ENCODE measurements at places on chromosomes 16 and 17.

- no peak for DNase-seq
These were observed 47.1 kb upstream of the ARL4D start for GRCh38 chr17:43351691-43352090.

- no peak for DNase-seq
These were observed 101.2 kb upstream of the DHX40 start for GRCh38 chr17:59464246-59464645.

- no peak for DNase-seq
These were observed 58.4 kb downstream of the TMEM100 start for GRCh38 chr17:55664287-55664686.

- DNase-seq = no peak
These were observed 47.8 kb downstream of the MPRIP start for GRCh38 chr17:17089796-17090641.

DNA sequence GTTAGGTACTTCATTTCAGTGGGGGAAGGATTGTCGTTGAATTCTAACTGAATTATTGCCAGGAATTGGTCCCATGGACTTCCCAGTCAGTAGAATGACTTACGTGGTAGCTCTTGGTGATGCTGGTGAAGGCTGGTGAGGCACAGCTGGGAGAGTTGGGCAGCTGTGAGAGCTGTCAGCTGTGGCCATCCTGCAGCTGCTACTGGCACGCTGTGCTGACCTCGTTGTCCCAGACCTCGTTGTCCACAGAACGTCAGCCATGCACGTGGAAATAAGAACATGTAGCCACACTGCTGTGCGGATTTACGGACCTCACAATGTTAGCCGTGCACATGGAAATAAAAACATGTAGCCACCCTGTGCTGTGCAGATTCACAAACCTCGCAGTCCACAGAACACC lies 102.3 kb downstream of the NPIPB11 start:
- DNase-seq = no peak

- peak; percentile 2 for DNase-seq
These were observed 13.0 kb downstream of the CDH13 start for GRCh38 chr16:82639666-82640336.

- DNase-seq = no peak
These were observed 210.3 kb downstream of the SNX29 start for GRCh38 chr16:12186774-12187335.

- DNase-seq = no peak
These were observed 45.8 kb upstream of the CACNG5 start for GRCh38 chr17:66789093-66789492.

GRCh38 chr16:15963307-15963910 lies 14.0 kb downstream of the ABCC1 start:
- DNase-seq = no peak

DNA sequence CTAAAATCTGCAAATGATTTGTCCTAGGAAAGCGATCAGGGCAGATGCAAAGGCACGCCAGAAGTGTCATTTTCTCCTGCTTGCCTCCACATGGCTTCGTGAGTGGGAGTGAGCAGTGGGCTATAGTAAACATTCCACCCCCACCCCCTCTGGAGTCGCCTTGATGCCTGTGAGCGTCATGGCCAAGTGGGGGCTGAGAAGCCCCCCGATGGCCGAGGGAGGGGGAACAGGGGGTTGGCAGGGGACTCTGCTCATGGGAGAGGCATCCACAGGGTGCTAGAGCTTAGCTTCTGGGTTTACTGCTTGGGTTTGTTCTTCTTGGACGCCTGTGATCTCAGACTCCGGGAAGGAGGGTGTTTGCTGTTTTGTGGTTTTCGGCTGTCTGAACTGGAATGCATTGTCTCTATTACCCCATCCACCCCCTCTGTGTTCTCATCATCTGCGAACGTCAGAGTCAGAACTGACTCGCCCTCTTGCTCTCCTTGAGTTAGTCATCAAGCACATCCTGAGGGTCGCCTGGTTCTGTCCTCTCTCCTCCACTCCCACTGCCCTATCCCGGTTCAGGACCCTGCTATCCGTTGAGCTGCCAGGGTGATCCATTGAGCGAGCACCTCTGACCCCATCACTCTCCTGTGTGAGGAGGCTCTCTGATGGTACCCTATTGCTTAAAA lies 15.4 kb downstream of the TNS4 start:
- DNase-seq = no peak

DNA sequence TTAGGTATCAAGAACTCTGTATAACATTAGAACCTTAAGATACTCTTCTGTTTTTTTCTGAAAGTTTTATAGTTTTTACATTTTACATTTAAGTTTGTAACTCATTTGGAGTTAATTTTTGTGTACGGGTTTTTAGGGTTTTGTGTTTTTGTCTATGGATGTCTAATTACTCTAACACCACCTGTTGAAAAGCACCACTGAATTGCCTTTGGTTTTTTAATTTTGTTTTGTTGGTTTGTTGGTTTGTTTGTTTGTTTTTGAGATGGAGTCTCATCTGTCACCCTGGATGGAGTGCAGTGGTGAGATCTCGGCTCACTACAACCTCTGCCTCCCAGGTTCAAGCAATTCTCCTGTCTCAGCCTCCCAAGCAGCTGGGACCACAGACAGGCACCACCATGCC lies 29.8 kb upstream of the ZNF629 start:
- no peak for DNase-seq

- DNase-seq = no peak
These were observed 339.0 kb downstream of the TMEM114 start for GRCh38 chr16:8251298-8251697.

DNA sequence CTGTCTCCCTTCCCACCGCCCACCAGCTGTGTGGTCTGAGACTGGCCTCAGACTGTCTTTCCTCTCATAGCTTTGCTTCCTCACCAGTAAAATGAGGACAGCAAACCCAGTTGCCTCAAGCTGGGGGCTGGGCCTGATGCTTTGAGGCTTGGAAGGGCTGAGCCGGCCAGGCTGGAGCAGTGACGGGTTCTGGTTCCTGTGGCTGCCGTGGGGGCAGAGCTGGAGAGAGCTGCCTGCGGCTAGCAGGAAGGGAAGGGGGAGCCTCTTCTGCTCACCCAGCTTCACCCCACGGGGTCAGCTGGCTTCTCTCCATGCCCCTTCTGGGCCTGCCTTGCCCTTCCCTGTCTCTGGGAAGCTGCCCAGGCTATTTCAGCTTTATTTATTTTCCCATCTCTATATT lies 23.7 kb downstream of the LASP1 start:
- no peak for DNase-seq

DNA sequence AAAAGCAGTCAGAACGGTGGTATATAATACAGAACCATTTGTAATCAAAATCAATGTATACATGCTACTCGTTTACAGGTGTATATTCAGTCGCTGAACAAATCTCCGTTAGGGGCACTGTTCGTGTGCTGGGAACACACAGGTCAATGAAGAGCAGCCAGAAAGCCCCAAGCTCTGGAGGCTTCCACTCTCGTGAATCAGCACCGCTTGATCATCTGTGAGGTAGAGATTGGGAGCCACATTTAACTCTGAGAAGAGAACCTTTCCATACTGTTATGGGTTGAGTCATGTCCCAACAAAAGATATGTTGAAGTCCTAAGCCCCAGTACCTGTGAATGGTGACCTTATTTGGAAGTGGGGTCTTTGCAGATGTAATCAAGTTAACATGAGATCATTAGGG lies 5.4 kb upstream of the CYTH1 start:
- DNase-seq = no peak

GRCh38 chr16:64096689-64097088 lies 1025.2 kb downstream of the CDH11 start:
- DNase-seq = no peak

GRCh38 chr16:17827313-17827712 lies 356.6 kb upstream of the XYLT1 start:
- no peak for DNase-seq

GRCh38 chr17:19004421-19005136 lies at the start of gene FAM83G:
FAM83G (minus strand) TSS chr17:19004764; CDS start chr17:19004041, 723 bp downstream.
- DNase-seq = peak; percentile 64

DNA sequence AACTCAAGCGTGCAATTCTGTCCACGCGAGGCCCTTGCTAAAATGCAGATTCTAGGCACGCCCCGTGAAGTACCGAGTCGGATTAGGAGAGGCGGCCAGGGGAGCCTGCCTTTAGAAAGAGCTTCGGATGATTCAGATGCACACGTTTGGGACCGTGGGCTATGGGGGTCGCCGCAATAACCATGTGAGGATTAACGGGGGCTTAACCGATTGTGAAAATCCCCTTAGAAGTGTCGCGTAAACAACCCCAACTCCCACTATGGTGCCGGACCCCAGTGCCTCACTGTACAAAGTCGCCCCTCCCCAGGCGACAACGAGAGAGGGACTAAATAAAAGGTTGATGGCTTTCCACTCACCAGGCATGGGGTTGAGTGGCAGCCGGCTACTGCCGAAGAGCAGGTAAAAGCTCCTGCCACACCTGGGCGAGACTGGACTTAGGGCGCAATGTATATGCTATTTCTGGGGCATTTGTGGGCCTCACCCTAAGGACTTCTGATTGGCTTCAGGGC lies 635 bp upstream of the SP2 start:
- DNase-seq = peak; percentile 30

DNA sequence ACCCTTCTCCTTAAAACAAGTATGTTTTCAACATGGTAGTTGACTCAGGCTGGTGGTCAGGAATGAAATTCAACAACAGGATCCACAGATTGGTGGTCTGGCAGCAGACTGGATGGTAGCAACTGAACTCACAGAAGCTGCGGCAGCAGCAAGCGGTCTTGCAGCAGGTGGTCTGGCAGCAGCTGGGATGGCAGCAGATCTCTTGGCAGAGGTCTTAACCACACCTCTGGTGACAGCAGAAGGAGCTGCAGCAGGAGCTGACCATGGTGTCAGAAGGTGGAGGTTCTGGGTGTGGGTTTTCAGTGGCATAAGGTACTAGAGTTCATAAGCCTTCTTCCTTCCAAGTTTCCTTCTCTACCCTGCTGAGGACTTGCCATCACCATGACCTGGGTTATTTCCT lies 2.2 kb upstream of the KRTAP4-1 start:
- DNase-seq = no peak

GRCh38 chr17:34671191-34671590 lies 91.8 kb downstream of the TMEM132E start:
- DNase-seq = no peak

DNA sequence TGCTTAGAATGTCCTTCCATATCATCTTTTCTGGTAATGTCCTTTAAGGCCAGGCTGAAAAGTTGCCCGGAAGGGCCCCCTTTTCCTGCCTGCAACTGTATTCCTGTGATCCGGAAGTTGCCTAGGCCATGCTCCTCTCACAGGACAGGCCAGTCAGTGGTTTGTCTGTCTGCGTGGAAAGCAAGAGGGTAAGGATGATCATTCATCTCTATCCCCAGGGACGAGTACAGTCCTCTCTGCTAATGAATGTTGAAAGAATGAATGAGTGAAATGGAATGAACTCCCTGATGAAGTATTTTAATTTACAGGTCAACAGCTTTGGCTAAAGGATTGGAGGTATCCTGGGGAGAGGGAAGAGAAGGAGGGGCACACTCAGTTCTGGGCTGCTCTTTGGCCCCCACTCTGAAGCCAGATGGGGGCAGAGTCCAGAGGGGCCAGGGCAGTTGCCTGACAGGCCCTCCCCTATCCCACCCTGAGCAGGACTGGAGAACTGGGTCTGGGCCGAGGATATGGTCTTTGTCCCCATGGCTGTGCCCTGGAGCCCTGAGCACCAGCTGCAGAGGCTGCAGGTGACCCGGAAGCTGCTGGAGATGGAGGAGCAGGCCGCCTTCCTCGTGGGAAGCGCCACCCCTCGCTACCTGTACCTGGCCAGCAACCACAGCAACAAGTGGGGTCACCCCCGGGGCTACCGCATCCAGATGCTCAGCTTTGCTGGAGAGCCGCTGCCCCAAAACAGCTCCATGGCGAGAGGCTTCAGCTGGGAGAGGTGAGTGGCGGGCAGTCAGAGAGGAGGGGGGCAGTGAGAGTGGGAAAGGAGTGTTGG lies 3.2 kb downstream of the AOC3 start:
- DNase-seq = no peak

DNA sequence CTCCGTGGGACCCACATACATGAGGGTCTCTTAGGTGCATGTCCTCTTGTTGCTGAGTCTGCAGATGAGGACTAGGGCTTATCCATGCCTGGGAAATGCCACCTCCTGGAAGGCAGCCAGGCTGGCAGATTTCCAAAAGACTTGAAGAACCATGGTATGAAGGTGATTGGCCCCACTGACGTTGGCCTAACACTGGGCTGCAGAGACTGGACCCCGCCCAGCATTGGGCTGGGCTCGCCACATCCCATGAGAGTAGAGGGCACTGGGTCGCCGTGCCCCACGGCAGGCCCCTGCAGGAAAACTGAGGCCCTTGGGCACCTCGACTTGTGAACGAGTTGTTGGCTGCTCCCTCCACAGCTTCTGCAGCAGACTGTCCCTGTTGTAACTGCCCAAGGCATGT lies 38.2 kb upstream of the IL21R start:
- no peak for DNase-seq

DNA sequence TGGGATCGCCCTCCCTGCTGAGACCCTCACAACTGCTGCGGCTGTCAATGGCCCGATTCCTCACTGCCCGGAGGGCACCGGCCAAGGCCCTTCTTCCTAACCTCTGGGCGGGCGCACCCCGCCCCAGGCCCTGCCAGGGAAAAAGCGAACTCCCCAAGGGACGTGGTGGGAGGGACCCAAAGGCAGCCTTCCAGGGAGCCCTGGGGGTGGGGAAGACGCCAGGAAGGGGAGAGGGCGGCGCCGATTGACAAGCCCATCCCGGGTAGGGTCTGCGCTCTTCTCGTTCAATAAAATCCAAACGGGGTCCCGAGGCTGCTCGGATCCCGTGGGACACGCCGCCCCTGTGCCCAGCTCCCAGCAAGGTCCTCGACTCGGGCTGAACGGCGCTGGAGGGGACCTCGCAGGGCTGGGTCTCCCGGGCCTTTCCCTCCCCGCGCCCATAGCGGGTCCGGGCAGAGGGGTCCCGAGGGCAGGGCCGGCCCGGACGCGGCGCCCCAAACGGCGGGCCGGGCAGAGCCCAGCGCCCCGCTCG lies 416 bp downstream of the KIFC3 start:
- DNase-seq = no peak

GRCh38 chr16:49588729-49589384 lies 215.3 kb downstream of the C16orf78 start:
- DNase-seq = no peak

GRCh38 chr17:72092710-72093322 lies 28.0 kb upstream of the SOX9 start:
- no peak for DNase-seq

DNA sequence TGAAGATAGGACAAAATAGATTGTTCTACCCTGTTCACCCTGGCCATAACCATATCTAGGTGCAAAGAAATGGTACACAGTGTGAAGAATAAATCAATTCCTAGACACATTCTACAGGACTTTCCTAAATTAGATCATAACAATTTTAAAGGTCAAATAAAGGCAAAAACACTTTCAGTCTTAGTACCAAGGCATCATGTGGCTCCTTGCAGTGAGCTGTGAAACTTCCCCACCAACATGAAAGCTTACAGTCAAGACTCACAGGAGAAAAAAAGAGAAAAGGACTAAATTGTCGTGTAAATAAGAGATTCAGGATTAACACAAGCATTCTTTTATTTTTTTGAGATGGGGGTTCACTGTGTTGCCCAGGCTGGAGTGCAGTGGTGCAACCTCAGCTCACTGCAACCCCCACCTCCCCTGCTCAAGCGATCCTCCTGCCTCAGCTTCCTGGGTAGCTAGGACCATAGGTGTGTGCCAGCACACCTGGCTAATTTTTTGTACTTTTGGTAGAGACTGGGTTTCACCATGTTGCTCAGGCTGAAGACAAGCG lies 14.2 kb downstream of the NSMCE1 start:
- DNase-seq = no peak

- DNase-seq = no peak
These were observed 78.0 kb upstream of the DOC2B start for GRCh38 chr17:259341-259976.

All from nucleus accumbens (tissue), 56 donors.